ENCODE measurements at places on chromosomes 3 and 15.
A peak's percentile ranks its signal among the peaks of the same experiment; 100 is the strongest.

DNA sequence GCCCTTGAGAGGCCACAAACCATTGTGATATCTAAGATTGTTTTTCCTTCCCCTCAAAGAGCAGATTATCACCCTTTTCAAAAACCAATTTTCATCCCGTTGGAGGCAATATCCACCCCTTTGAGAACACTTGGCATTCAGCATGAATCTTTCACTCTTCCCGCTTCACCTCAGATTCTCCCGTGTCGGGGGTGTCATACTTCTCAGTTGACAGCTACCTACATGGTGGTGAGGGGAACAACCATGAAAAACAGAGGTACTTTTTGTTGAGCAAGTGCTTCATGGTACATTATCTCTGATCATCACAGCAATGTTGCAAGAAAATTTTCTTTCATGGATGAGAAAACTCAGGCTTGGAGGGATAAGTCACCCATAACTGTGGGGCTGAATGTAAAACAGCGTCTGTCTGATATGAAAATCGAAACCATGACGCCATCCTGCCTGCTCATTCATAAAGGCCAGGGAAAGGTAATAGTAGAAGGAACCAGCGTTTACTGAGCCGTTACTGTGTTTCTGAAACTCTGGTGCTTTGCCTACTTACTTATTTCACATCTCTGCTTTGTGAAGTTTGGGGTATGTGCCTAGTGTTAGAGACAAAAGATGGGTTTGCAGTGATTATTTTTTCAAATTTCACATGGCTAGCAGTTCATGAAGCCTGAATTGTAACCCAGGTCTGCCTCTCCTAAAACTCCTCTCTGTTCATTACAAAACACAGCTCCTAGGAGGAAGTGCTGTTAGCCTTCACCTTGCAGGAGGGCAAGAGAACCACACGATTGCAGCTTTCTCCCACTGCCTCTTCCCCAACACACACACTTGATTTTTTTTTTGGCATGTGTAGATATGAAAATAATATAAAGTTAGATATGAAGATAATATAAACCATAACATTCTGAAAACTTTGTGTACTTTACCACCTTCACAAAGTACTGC lies 35.4 kb downstream of the SV2B start:
- DNase-seq = no peak

- no peak for DNase-seq
Observed at GRCh38 chr15:84740691-84741090, 7.7 kb upstream of the ZNF592 start.

GRCh38 chr3:130341388-130341787 lies 4.1 kb upstream of the COL6A5 start:
- no peak for DNase-seq

DNA sequence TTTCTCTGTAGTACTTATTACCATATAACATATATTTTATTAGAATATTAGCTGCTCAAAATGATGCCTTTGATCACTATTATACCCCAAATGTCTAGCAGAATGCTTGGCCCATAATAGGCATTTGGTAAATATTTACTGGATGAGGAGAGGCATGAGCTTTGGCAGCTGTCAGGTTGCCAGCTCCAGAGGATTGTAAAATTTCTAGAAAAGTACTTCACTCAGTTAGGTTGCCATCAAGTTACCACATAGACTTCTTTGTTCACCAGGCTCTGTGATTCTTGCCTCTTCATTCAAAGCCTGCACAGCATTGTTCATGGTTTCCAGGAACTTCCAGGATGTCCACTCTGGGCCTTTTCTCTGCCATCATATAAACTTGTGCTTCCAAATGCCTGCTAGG lies 582.8 kb downstream of the PDCD6IP start:
- DNase-seq = no peak

DNA sequence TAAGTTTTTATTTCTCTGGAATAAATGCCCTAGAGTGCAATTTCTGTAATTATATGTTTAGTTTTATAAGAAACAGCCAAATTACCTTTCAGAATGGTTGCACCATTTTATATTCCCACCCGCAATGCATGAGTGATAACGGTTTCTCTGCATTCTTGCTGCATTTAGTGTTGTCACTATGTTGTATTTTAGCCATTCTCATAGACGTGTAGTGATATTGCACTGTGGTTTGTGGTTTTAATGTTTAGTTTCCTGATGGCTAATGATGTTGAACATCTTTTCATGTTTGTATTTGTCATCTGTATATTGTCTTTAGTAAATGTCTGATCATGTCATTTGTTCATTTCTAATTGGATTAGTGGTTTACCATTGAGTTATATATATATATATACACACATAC lies 73.0 kb upstream of the GOLIM4 start:
- DNase-seq = no peak

DNA sequence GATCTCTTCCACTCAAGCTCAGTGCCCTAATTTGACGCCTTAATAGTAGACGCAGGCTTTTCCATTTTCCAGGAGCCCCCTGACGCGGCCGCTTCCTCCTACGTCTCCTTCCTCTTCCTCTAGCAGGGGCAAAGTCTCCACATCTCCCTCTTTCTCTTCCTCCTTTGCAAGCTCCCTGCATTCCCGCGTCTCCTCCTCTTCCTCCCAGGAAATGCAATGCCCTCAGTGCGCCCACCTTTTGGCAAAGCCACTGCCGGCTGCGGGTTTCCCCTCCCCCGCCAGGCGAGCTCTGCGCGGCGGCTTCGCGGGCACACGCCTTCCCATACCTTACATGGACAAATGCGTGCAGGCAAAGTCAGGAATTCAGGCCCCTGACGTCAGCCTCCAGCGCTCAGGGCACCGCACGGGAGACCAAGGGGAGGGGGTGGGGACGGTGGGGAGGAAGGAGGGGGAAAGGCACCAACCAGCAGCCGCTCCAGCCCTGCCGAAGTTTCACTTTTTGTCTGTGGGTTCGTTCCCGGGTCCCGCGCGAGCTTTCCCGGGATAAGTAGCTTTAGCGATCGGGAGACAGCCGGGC lies 432 bp upstream of the LPP start:
- DNase-seq = peak; percentile 67

DNA sequence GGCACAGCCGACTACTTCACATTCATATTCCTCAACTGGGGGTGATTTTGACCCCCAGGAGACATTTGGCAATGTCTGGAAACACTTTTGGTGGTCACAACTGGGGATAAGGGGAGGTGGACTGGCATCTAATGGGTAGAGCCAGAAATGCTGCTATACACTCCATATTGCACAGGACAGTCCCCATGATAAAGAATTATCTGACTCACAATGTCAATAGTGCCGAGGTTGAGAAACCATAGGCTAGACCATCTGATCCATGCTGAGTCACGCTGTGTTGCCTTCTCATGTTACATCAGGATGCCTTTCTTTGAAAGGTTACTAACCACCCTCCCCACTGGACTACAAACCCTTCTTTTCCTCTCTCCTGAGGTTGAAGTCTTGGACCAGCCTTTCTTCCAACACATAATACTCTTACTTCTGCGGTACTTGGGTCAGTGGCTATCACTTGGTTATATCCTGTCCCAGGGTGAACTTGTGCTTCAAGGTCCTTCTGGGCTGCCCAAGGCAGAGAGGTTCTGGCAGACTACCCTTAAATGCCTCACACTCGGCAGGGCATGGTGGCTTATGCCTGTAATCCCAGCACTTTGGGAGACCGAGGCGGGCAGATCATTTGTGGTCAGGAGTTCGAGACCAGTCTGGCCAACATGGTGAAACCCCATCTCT lies 68.8 kb downstream of the CTNNB1 start:
- no peak for DNase-seq

DNA sequence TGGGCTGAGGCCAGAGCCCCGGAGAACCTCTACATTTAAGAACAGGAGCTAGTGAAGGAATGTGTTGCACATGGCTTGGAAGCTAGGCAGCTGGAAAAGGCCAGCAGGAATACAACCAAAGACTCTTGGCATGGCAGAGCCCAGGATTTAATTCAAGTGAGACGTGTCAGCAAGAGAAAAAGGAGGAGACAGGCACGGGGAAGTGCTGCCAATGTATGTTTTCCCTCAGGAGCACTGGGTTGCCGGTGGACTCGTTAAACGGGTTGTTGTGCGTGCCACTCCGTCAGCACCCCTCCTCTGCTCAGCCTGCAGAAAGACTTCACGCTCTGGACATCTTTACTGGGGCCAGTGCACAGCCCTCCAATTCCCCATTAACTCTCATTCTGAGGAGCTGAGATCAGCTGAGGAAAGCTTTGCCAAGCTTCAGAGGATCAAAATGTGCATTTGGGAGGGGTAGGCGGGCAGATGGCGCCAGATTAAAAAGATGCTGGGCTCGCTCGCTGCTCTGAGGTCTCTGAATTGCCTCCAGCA lies 103.7 kb downstream of the PDZRN3 start:
- DNase-seq = no peak

DNA sequence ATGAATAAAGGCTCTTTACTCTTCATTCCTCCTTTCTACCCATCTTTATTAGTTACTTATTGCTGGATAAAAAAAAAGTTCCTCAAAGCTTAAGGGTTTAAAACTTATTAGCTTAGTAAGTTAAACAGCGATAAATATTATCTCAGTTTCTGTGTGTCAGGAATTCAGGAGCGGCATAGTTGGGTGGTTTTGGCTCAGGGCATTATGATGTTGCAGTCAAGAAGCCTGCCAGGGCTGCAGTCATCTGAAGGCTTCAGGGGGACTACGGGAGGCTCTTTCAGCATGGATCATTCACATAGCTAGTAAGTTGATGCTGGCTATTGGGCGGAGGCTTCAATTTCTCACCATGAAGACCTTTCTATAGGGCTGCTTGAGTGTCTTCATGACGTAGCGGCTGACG lies 1.9 kb upstream of the DLG1 start:
- no peak for DNase-seq

DNA sequence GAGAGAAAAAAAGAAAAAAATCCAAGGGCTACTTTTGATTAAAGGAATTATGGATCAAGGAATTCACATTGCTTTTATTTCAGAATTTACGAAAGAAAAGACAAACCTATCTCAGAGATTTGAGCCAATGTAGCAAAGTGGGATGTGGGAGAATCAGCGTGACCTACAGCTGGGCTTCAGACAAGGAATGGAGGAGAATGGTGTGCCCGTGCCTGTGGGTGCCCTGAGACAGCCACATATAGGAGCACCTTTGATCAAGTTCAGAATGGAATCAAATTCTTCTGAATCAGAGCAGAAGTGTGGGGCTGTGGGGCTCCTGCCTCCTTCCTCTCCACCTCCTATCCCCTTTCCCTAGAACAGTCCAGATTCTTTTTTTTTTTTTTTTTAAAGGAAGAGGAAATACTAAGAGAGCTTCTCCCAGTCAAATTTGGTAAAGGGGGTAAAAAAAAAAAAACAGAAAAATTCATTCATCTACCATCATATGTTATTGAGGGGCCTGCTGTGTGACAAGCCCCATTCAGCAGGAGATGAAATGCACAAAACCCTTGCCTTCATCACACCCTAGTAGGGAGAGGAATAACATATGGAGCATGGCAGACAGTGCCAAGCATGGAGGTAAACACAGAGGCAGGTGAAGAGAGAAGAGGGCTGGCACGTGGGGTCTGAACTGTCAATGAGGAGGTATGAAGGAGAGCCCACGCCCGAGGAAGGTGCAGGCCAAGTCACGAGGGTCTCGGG lies 25.0 kb upstream of the MUSTN1 start:
- DNase-seq = no peak

- DNase-seq = no peak
Observed at GRCh38 chr3:176941689-176942088, 255.6 kb downstream of the TBL1XR1 start.

GRCh38 chr15:39171944-39172368 lies 408.9 kb upstream of the THBS1 start:
- DNase-seq = peak; percentile 60

DNA sequence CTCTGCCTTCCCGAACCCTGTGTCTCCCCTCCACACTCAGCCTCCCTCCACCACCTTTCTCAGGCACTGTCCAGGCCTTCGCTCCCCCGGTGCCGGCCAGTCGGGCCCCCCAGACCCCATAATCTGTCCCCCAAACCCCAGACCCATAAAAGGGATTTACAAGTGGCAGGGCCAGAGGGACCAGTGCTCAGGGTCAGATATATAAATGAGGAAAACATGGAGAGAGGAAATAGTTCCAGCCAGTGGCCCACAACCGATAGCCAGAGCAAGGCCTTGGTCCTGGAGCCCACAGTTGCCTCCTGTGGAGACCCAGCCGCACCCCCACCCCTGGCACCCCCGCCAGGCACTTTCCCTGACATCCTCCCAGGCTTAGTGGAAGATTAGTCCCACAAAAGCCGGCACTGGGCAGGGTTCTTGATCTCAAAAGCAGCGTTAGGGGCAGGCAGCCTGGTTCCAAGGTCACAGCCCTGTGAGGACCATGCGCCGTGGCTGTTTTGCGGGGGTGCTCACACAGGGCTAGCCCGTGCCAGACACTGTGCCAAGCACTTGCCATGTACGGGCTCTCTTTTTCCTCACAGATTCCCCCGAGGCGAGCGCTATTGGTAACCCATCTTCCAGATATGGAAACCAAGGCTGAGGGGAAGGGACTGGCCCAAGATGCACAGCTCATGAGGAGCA lies 1.1 kb upstream of the PLXND1 start:
- no peak for DNase-seq

- no peak for DNase-seq
Observed at GRCh38 chr3:147367676-147368075, 38.7 kb downstream of the ZIC4 start.

DNA sequence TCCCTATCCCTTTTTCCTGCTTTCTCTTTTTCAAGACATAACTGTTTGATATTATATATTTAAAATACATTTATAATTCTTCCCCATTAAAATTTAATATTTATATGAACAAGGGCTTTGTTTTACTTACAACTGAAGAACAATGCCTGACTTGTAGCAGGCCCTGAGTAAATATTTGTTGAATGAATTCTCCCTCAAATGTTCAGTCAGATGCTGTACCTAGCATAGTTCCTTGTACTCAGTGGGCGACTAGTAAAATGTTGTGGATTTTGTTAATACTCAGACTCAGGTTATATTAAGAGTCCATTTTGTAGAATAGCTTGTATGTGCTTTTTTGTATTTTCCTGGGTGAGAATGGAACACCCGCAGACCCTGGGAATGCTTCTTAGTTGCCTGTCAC lies 69.1 kb downstream of the SEC22A start:
- no peak for DNase-seq

DNA sequence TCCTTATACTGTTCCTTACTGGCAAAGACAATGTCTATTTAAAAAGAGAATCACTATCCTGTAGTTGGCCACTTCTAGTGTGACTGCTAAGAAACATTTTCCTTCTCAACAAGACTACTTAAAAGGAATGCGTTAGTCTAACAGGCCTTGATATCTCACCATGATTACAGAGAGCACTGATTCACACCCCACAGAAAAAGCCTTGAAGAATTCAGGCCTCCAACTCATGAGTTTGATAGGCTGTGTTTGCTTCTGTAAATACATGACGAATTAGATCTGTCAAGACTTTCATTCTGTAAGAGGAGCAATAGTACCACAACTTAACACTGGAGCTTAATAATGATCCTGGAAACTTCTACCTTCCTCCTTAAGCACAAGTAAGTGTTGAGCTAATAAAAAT lies 432.8 kb upstream of the NR2F2 start:
- no peak for DNase-seq

Measured in activated CD4-positive, alpha-beta T cell treated with anti-CD3 and anti-CD28 coated beads for 36 hours (primary cell).